Activated CD4-positive, alpha-beta T cell treated with anti-CD3 and anti-CD28 coated beads, Interleukin-2, amount 10 ng/mL, durations not matched to agents 24 days and 14 days (primary cell): ENCODE measurements at places on chromosomes 3 and 15.

GRCh38 chr15:77070495-77071304, at the start of gene TSPAN3:
Gene TSPAN3 (minus strand): TSS chr15:77071109. CDS start chr15:77070954, 155 bp downstream.
- DNase-seq = peak; percentile 98

- DNase-seq = no peak
These were observed 35.2 kb upstream of the GLCE start for GRCh38 chr15:69125236-69125635.

- DNase-seq = no peak
These were observed 162.3 kb downstream of the GABRG3 start for GRCh38 chr15:27133249-27133648.

- no peak for DNase-seq
These were observed 1025.4 kb downstream of the FHIT start for GRCh38 chr3:60225848-60226247.

- no peak for DNase-seq
These were observed 118.9 kb downstream of the DPH6 start for GRCh38 chr15:35427091-35427490.

GRCh38 chr15:37020852-37021251, 79.5 kb downstream of the MEIS2 start:
- no peak for DNase-seq

DNA sequence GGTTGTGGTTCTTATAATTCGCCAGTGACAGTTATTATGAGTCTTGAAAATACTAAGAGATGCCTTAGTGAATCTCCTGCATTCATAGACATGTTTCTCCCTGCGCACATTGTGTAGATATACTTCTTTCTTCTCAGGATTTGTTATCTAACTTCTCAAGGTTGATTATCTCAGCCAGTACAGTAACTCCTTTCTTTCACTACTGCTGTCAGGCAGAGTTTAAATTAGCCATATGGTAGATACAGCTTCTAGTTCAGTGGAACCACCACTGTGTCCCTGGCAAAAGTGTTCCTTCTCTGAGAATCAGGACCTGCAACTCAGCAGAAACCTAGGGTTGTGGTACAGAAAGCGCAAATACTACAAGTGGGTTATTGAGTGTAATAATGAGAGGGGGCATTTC, 175.0 kb upstream of the SGO1 start:
- DNase-seq = no peak

DNA sequence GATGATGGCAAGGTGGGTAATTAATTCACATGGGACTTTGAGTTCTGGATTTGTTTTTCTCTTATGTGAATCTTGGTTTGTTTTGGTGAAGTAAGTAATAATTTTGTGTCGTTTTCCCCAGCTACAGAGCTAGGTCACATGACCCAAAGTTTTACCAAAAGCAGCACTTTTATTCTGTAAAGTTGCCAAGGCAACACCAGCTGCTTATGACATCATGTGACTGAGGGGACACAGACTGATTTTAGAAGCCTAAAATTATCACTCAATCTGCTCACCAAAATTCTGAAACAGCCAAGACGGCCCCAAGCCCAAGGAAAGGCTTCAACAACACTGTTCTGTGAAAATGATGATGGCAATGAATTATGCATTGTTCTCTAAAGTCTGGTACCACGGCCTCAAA, 63.9 kb downstream of the MEX3B start:
- DNase-seq = no peak

DNA sequence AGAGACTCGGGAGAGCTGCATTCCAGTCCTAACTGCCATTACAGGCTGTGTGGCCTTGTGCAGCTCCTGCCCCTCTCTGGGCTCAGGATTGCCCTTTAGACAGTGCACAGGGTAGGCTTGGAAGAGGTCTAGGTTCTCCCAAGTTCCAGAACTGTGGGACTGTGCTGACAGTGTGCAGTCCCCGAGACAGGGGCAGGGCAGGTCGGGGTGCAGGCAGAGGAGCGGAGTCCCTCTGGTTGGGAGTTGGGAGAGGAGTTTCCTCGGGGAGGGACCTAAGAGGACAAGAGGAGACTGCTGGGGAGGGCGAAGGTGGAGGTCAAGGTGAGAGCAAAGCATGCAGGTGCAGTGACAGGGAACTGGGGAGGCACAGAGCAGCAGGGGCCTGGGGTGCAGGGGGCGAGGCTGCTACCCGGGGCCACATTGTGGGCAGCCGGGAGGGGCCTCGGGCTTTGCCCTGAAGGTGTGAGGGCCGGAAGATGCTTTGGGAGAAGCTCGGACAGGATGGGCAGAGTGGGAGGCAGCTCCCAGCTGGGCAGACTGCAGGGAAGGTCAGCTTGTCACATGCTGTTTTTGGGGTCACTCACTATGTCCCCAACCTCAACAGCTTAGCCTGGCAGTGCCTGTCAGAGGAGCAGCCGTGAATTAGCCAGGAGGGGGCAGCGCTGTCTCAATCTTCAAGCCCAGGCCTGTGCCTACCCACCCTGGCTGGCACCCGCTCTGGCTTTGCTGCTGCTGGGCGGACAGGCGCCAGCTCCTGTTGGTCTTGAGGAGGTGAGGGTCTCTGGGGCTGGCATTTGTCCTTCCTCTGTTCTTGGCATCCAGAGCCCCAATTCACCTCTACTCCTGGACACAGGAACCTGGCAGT, 15.4 kb upstream of the CSPG4 start:
- peak; percentile 89 for DNase-seq

- no peak for DNase-seq
These were observed 497.5 kb downstream of the FGF12 start for GRCh38 chr3:192229866-192230265.

DNA sequence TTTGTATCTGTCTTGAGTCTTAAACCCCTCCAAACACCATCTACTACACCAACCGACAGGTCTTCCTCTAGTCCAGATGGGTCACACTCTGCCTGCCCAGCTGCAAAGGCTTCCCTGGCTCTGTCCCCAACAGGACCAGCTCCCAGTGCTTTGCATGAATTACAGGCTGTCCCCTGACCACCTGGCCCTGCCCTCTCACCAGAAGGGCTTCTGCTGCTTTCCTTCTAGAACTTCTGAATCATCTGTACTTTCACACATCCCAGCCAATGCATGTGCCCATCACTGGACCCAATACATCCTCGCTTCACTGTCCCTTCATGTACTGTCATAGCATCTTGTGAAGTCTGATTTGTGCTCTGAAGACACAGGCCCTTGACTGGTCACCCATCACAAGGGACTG, 53.6 kb downstream of the HOMER2 start:
- no peak for DNase-seq

DNA sequence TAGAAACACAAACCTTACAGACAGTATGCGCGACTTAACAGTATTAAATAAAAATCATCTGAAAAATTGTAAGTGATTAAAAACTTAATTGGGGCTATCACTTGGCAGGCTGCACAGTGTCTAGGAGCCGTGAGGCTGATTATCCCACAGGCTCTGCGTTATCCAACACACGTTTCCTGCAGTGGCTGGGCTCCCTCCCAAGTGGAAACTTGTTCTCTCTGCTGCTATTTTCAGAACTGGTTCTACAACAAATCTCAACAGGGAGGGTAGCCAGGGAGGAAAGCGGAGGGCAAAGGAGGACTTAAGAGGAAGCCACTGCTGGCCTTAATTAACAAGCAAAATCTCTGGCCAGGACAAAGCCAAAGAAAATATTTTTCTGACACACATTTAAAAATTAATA, 555.2 kb downstream of the MAGI1 start:
- DNase-seq = no peak

GRCh38 chr3:111212511-111212910, 140.9 kb downstream of the NECTIN3 start:
- no peak for DNase-seq

DNA sequence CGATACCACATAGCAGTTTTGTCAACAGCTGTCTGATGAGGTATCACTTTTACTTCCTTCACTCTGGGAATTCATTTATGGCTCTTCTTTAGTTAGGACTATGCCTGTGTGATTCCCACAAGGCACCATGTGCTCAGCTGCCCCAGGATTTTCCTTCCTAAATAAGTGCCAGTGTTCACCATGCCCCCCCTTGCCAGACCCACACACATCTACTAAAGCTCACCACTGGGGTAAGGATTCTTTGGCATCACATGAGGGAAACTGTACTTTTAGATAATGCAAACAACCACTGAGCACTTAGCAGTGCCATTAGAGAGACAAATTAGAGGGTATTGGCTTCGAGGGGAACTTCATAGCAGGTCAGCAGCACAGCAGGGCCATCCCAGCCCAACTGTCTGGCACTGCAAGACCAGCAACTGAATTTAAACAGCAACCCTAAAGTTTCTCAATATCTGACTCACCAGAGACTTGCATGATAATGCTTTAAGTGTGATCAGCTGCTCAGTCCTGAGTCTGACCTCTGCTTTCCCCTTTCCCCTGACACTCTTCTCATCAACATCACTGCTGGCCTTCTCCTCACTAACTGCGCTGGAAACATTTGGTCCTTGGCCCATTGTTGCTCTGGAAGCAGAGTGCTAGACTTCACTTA, 114.3 kb downstream of the STAC start:
- no peak for DNase-seq

GRCh38 chr15:42045211-42045615, 24.4 kb upstream of the PLA2G4E start:
- DNase-seq = no peak

GRCh38 chr15:31341496-31342195, 15.0 kb downstream of the KLF13 start:
- DNase-seq = peak; percentile 64

DNA sequence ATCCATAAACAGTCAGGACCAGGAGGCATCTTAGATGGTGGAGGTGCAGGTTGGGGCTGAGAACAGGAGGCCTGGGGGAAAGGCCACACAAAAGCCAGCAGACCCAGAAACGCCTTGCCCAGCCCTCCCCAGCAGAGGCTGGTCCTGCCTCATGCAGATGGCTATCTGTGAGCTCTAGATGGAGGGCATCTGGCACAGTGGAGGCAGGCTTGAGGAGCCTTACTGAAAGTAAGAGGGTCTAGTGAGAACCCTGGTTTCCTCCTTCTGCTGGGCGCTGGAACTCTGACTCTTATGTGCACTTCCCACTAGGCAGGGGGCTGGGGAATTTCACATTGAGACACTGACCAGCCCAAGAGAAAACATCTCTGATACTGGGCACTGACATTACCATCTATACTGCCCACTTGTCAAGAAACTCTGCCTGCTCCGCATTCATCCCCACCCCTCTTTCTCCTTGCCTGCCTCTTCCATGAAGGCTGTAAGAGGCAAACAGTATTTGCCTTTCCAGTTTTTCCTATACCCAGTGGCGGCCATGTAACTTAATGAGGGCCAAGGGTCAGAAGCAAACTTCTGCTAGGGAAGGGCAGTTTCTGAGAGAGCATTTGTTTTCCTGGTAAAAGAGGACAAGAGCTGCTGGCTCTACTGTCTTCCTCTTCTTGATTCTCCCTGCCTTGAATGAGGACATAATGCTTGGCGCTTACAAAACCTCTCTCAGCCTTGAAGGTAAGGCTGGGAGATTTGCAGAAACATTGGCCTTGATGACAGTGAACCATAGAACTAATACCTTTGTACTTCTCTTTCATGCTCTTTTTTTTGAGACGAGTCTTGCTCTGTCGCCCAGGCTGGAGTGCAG, 4.4 kb upstream of the SCN5A start:
- no peak for DNase-seq

DNA sequence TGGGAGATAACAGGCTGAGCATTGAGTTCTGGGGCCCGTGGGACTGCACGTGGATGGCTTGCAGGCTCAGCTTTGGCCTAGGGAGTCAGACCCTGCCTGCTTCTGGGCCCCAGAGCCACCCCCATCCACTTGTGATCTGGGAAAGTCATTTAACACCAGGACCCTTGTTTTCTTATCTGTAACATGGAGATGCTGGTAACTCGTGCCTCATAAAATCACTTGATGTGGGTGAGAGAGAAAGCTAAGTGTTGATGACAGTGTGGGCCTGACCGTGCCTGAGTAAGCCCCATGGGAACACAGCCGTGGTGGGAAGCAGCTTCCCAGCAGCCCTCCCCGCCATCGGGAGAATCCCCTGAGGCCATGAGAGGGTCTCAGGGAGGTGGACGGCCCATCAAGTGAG, 378.1 kb downstream of the GABRB3 start:
- DNase-seq = peak; percentile 8

DNA sequence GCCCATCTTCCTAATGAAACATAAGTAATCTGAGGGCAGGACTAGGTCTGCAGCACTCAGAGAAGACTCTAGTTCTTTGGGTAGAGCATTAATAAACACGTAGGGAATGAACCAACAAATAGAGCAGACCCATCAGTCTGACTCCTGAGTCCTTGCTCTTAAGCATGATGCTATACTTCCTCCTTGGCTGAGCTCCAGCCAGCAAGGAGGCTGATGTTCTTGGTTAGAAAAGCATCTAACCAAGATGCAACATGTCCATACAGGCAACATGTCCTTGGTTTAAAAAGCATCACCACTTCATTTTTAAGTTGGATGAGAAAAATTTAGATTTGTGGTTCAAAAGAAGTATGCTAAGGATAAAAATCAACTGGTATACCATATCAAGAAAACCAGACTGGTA, 8.5 kb upstream of the MYH15 start:
- DNase-seq = no peak

- no peak for DNase-seq
These were observed 188.6 kb upstream of the PDZRN3 start for GRCh38 chr3:73813291-73813690.

GRCh38 chr3:66270288-66270687, 49.5 kb downstream of the SLC25A26 start:
- no peak for DNase-seq

- no peak for DNase-seq
These were observed 111.7 kb upstream of the SMAD3 start for GRCh38 chr15:66953523-66954229.

GRCh38 chr15:90358124-90359033, 6.3 kb downstream of the ZNF774 start:
- no peak for DNase-seq

DNA sequence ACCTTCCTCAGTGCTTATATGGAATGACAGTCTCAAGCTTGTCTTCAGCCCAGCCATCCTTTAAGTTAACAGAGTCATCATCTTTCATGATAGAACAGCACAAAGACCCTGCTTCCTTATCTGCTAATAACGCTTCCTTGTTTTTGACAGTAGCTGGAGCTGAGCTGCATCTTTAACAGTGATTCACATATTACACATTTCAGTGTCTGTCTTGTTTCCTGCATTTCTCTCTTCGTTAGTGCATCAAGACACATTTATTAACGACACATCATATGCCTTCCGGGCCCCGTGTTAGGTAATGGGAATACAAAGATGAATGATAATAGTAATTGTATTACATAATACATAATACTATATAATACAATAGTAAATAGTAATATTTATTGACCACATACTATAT, 30.2 kb upstream of the GREM1 start:
- DNase-seq = no peak

GRCh38 chr3:170420307-170420821, 1.7 kb downstream of the CLDN11 start:
- no peak for DNase-seq

DNA sequence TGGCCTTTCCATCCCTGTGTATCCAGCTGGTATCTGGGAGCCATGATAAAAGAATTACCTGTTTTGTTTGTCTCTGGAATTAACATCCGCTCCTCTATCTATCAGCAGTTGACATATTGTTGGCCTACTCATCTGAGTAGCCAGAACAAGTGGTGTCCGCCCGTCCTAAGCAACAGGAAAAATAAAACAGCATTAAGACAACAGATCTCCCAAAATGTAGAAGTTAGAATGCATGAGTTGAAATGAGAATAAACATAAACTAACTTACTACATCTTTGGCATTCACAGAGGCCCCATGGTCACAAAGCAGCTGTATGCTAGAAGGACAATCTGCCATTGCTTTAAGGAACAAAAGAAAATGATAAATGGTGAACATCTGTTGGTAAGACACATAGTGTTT, 75.9 kb downstream of the UACA start:
- no peak for DNase-seq
